ENCODE measurements at places on chromosomes 1 and 21. TPM values are rescaled to one million over a fixed set of nuclear protein-coding genes. Genes with fewer than 3 reads are reported as not detected.

DNA sequence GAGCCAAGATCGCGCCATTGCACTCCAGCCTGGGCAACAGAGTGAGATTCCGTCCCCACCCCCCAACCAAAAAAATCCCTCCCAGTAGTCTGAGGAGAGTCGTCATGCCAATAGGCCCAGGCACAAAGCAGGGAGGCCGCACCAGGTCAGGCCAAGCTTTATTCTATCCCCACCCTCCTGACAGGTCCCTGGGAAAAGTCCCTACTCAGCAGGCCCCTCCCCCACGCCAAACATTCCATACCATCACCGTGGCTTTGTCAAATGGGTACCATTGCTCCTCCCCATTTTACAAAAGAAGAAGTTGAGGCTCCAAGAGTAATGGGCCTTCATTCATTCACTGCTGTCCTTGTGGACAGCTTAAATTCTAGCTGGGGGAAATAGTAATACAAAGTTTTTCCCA is 5.3 kb downstream of the GPR3 start:
- DNase-seq = no peak

DNA sequence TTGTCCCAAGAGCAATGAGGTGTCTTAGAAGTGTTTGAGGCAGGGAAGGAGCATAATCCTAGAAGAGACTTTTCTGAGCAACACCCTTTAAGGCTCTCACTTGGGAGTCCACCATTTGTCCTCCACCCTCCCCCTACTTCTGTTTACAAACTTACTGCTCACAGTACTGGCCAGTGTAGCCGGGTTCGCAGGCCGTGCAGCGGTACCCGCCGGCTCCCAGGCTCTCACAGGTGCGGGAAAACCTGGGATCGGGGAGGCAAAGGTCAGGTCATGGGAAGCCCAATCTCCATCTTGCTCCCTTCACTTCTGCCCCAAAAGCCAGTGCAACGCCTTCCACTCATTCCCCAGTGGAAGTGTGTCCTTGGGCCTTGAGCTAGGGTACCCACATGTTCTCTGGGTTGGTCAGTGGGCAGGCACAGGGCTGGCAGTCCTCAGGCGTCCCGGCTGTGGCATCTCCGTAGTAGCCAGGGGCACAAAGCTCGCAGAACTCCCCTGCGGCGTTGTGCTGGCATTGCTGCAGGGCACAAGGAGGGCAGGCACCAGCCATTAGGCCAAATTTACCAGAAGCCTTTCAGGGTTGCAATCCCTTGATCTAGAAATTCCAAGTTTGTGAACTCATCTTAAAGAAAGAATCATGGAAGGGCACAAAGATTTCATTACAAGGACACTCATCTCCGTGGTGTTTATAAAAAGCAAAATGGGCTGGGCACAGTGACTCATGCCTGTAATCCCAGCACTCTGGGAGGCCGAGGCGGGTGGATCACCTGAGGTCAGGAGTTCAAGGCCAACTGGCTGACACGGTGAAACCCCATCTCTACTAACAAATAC is 49.8 kb downstream of the LDLRAD2 start:
- DNase-seq = no peak

- no peak for DNase-seq
Observed at GRCh38 chr21:31857096-31857495, 15.7 kb upstream of the HUNK start.

GRCh38 chr1:5599541-5599940 is 392.7 kb downstream of the NPHP4 start:
- peak; percentile 45 for DNase-seq

- DNase-seq = no peak
Observed at GRCh38 chr1:230542054-230542453, 100.2 kb upstream of the COG2 start.

DNA sequence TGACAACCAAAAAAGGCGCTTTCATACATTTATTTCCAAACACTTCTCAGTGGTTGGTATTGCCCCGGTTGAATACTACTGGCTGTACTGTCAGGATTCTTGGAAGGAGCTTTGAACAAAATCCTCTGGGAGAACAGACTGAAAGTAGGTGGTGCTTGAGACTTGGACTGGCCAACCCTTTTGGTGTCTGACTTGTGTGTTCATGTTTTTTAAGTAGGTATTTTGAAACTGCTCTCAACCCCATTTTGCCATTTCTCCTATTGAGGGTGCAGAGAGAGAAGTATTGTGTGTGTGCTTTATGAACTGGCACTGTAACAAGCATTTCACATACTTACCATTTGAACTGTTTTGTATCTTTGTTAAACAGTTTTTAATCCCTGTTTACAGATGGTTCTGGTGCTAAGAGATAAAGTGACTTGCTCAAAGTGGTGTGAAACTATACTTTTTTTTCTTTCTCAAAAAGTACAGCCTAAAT is 21.2 kb downstream of the ARID1A start:
- no peak for DNase-seq

The ANKRD45 gene
- 3.1 TPM for total RNA-seq

The TMPRSS15 gene
- 4.1 TPM for total RNA-seq

The PEX10 gene
- 27.3 TPM for total RNA-seq

The TNFRSF25 gene
- total RNA-seq = 29.4 TPM

The OR2G6 gene
- not detected for total RNA-seq

The TNN gene
- 0.57 TPM for total RNA-seq
